ENCODE measurements at places on chromosomes 1 and 21.

DNA sequence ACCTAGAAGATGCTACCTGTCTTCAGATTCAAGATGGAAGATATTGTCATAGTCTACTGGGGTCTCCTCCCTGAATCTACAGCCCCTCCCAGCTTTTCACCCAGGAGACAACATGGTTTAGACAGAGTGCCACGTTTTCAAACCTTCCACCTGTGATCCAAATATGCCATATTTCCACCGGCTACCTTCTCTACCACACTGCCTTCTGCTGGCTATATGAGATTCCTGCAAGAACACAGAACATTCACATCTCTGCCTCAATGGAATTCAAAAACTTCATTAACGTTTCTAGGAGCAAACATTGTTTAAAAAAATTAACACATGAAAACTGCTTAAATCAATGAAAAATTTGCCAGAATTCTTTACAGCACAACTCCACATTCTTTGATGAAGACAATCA lies 12.9 kb upstream of the LELP1 start:
- peak; percentile 60 for DNase-seq

GRCh38 chr1:109241344-109241743 lies 8.0 kb upstream of the CELSR2 start:
- DNase-seq: no peak

GRCh38 chr1:110674337-110675059 lies at the start of gene KCNA3:
TSS of gene KCNA3 (minus strand) at chr1:110674940. CDS start at chr1:110674809, 131 bp downstream.
- DNase-seq: no peak

GRCh38 chr1:172352435-172352834 lies 68.0 kb upstream of the C1orf105 start:
- DNase-seq: no peak

GRCh38 chr21:36839123-36839522 lies 127.3 kb downstream of the HLCS start:
- no peak for DNase-seq

GRCh38 chr1:154466921-154467417 lies 35.0 kb upstream of the TDRD10 start:
- DNase-seq: no peak

- peak; percentile 73 for DNase-seq
These were observed 18.8 kb upstream of the LRRC8D start for GRCh38 chr1:89802051-89802450.

DNA sequence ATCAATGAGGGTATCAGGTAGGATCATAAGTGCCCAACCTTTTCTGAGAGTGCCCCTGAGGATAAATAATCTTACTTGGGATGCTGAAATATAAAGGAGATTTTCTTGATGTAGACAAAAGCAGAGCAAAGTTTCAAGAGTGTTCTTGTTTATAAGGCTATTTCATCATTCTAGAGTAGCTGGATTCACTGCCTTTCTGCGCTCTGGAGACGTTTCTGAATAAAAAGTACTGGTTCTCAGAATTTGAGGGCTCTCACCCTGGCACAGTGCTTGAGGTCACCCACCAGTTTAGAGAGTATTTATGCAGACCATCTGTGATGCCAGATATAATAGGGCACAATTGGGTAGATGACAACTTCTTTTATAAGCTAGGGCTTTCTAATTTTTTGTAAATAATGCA lies 103.3 kb downstream of the GDAP2 start:
- DNase-seq: no peak

DNA sequence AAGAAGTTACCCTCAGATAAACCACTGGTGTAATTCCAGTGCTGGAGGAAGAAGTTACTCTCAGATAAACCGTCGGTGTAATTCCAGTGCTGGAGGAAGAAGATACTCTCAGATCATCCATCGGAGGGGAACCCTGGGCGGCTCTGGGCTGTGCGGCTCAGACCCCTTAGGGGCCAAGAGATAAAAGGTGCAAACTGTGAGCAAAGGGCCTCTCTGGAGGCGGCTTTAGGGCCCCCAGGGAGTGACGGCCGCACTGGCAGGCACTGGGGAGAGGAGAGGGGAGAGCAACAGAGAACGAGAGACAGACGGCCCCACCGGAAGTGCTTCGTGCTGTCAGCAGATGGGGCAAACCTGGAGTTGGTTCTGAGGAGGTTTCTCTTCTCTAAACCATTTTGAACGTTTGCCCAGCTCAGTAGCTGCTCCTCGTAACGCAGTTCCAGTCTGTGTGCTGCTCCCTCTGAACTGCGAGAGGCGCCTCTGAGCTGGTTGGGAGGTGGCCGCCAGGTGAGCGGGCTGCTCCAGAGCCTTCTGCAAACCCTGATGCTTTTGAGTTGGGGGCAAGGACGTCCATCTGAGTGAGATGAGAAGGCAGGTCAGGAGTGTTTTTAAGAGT lies 62.6 kb upstream of the COL6A1 start:
- no peak for DNase-seq

- DNase-seq: no peak
These were observed 106.2 kb upstream of the ADAR start for GRCh38 chr1:154714052-154714623.

DNA sequence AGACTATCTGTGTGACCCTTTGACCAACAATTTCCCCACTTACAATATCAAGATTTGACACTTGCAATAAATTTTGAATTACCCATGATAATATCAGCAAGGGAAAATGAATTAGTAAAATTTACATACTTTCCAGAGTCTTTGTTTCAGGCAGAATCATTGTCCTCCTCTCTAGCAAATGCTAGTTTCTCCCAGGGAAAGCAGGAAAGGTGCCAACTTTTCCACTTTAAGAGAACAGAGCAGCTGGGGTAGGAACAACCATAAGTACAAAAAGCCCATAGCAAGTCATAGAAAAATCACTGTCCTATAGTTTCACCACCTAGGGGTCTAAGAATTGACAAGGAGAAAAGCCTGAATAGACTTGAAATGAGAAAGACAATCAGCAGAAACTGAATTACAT lies 67.1 kb upstream of the GUCA2B start:
- DNase-seq: no peak

- DNase-seq: no peak
These were observed 144.6 kb upstream of the HMGB4 start for GRCh38 chr1:33719326-33719725.

GRCh38 chr1:67711158-67711854 lies 26.3 kb downstream of the GADD45A start:
- no peak for DNase-seq

DNA sequence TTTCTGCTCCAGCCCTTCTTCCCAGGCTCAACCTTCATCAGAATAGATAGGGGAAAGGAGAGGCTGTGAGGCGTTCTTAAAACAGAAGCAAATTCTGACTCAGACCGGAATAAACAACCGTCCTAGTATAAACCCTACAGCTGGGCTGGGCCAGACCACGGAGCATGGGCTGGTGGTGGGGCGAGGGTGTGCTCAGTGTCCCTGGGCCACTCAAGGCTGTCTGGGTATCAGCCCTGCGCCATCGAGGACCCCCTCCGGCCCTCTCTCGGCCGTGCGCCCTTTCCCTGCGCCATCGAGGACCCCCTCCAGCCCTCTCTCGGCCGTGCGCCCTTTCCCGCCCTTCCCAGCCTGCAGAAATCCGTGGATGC lies 36.0 kb downstream of the CAPN2 start:
- no peak for DNase-seq

DNA sequence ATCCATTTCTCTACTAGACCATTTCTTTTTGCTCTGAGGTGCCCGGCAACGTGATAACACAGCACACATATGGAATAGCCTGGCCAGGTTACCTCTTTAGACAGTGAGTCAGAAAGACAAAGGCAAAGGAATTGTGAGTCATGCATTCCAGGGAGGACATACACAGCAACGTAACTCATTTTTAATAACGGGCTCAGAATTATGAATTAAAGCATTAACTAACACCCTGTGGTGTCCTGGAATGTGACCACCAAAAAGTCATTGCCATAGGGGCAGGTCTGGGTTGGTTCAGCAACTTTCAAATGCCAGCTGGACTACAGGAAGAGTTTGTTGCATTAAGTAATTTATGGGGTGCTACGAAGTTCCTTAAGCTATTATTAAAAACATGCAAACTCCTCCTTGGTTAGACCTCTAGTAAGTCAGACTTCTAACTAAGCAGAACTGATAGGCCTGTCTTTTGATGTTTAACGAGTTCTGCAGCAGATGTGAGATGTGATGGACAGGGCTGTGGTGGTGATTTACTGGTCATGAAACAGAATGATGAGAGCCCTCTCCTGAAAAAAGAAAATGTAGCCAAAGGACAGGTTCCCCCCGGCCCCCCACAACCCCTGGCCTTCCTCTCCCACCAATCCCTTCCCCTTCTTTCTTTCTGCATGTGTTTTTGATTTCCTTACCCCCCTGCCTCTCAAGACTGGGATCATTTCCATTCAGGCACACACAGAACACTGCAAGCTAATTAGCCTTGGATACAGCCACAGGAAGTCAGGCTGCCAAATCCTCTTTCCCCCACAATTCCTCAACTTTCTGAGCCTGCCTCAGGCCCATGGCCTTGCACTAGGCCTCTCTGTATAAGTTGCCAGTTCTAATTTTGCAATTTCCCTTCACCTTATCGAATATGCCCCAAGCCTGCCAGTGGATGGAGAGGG lies 88.9 kb upstream of the HAO2 start:
- DNase-seq: no peak

GRCh38 chr1:92262516-92262915 lies 36.3 kb downstream of the GLMN start:
- no peak for DNase-seq

DNA sequence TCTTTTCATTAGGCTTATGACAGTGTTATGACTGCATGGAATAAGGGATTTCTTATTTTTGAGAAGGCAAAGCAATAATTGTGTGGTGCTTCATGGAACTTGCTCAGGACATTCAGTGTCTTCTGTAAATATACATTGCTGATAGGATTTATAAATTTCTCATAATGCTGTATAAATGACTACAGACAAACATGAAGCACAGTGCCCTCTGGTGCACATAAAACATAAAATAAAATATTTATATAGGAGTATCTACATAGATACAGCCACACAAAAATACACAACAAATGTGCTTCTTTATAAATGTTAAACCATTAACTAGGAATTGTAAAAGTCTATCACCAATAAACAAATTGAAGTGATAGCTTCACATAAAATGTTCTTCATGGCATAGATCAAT lies 24.1 kb downstream of the BRINP3 start:
- no peak for DNase-seq

DNA sequence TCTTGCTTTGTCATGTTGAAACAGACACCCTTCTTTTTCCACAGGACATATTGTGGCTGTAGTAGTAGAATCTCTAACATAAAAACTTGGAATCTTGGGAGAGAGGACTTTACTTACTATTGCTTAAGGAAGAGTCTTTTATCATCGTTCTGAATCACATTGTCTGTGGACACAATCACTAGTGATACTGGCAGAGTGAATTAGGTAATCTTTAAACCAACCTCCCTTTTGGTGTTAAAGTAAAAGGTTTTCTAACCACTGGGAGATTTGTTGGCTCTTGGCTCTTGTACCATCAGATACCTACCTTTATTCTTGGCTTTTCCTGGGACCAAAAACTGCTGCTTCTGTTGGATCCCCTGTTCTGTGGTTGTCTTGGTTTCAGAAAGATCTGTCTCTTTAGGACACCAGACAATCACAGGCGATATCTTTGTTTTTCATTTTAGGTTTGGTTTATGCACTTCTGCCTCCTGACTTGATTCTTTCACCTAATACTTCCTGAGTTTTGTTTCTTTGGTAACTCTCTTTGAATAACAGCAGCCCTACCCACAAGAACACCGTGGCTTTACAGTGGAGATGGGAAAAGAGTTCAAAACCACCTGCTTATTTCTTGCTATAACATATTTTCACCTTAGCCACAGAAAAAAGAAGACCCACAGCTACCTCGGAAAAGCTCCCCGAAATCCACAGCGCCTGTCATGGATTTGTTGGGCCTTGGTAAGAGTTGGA lies 36.6 kb upstream of the ZFP69B start:
- DNase-seq: no peak

DNA sequence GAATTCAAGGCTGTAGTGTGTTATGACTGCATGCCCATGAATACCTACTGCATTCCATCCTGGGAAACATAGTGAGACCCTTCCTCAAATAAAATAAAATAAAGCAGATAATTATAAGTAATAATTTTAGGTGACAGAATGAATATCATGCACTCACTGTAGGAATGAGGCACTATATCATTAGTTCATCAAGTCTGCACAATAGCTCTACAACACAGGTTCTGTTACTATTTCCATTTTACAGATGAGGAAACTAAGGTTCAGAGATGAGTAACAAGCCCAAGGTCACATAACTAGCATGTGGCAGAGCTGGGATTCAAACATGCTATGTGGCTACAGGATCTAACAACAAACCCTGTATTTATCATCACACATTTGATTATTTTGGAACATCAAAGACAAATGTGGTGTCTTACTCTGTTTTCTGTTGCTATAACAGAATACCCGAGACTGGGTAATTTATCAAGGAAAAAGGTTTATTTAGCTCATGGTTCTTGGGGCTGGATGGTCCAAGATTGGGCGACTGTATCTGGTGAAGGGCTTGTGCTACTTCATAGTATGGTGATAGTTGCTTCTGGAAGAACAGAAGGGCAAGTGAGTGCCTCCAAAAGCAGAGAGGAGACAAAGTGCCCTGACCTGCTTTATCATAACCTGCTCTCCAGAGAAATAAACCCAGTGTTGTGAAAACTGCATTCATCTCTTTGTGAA lies 4.8 kb upstream of the ZNF691 start:
- DNase-seq: no peak

DNA sequence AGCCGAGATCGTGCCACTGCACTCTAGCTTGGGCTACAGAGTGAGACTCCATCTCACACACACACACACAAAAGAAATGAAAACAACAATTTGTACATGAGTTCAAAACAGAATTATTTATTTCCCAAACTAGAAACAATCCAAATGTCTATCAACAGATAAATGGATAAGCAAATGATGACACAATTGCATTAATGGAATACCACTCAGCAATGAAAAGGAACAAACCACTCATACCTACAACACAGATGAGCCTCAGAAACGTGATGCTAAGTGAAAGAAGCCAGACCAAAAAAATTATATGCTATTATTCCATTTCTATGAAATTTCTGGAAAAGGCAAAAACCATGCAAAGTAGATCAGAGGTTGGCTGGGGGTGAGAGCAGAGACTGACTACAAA lies 2.0 kb upstream of the PGD start:
- DNase-seq: no peak

DNA sequence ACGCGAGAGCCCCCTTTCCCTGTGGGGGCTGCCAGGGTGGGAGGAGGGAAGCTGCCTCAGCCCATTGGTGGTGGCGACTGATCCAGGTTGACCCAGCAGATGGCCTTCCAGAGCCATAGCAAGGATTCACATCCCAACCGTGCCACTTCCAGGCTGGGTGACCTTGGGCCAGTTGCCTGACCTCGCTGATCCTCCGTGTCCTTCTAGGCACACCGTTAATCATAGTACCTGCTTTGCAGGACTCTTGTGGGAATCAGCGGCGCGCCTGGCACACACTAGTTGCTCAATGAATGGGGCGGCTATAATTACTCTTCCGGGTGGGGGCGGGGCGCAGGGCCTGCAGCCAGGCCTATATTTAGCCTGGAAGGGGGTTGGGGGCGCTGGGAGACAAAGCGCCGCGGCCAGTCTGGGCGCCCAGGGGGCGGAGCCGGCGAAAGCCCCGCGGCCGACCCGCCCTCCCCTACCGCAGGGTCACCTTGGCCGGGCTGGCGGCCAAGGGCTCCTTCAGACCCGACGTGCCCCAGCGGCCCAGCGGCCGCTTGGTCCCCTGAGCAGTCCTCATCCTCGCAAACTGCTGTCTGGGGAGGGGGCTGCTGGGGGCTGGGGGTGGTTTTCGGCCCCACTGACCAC lies 5.1 kb downstream of the HSPB7 start:
- no peak for DNase-seq

GRCh38 chr1:18978706-18979105 lies 22.2 kb upstream of the IFFO2 start:
- no peak for DNase-seq

- no peak for DNase-seq
These were observed 124.8 kb downstream of the GALNT2 start for GRCh38 chr1:230191855-230192254.

GRCh38 chr1:159239551-159240220 lies 35.0 kb downstream of the ACKR1 start:
- DNase-seq: no peak
